ENCODE measurements at places on chromosomes 3 and 15.

DNA sequence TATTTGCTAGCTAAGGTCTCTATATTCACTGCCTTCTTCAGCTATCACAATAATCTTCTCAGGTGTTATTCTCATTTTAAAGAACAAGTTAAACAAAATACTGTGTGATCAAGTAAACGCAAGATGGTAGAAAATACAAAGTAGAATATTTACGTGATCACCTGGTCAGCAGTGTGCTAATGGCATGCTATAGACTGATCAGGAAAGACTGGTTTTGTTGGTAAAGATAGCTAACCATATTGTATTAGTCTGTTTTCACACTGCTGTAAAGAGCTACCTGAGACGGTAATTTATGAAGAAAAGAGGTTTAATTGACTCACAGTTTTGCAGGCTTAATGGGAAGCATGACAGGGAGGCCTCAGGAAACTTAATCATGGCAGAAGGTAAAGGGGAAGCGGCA lies 50.4 kb downstream of the ZBTB38 start:
- DNase-seq: no peak

DNA sequence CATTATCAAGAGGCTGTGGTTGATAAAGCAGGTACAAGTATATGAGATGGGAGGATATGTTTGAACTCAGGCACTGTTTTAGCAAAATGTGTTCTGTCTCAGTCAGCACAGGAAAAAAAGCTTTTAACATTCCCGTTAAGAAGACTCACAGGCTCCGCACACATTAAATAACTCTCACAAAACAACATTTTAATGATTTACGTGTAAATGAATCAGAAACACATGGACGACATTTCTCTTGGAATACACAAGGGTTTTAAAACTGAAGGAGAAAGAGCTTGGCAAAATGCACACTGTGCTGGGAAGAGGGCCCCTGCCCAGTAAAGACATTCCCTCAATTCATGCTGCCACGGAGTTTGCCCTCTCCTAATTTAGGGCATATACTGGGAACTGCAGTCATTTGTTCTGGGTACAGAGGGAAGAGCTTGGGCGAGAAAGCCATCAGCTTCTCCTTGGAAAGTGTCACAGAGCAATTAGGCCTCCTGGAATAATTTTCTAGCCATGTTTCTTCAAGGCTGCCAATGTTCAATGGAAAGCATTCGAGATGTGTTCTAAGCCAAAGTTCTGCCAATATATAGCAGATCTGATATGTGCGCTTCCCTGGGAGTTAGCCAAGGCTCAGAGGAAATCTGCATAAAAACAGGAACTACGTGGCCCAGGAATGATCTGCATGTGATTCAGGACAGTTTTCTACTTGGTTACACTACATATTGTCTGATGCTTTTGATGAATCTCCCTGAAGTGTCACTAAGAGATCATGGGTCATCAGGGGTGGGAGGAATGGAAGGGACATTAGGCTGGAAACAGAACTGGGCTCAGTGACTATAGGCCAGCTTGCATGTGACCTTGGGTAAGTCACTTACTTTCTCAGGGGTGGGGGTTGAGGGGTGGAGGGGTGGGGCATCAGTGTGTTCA lies 2.2 kb upstream of the MASP1 start:
- no peak for DNase-seq

DNA sequence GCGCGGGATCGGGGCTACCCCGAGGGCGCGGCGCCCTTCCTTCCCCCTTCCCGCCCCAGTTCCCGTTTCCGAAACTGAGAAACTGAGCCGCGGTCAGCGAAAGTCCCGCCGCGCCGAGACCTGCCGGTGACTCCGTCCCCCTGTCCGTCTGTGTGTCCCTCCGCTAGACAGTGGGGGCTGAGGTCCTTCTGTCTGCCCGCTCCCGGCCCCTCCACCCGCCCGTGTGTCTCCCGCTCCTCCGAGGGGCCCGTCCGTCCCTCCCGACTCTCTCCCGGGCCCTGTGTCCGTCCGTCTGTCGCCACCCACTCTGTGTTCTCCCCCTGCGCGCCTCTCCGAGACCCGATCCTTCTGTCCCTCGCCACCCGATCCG lies 426 bp downstream of the PRKCD start:
- no peak for DNase-seq

GRCh38 chr3:35596335-35596995 lies 42.9 kb upstream of the ARPP21 start:
- no peak for DNase-seq

DNA sequence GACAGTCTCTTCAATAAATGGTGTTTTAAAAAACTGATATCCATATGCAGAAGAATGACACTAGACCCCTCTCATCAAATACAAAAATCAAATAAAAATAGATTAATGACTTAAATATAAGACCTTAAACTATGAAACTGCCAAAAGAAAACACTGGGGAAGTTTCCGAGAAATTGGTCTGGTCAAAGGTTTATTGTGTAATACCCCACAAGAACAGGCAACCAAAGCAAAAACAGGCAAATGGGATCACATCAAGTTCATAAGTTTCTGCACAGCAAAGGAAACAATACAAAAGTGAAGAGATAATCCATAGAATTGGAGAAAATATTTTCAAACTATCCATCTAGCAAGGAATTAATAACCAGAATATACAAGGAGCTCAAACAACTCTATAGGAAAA lies 126.2 kb downstream of the GOLIM4 start:
- DNase-seq: no peak

DNA sequence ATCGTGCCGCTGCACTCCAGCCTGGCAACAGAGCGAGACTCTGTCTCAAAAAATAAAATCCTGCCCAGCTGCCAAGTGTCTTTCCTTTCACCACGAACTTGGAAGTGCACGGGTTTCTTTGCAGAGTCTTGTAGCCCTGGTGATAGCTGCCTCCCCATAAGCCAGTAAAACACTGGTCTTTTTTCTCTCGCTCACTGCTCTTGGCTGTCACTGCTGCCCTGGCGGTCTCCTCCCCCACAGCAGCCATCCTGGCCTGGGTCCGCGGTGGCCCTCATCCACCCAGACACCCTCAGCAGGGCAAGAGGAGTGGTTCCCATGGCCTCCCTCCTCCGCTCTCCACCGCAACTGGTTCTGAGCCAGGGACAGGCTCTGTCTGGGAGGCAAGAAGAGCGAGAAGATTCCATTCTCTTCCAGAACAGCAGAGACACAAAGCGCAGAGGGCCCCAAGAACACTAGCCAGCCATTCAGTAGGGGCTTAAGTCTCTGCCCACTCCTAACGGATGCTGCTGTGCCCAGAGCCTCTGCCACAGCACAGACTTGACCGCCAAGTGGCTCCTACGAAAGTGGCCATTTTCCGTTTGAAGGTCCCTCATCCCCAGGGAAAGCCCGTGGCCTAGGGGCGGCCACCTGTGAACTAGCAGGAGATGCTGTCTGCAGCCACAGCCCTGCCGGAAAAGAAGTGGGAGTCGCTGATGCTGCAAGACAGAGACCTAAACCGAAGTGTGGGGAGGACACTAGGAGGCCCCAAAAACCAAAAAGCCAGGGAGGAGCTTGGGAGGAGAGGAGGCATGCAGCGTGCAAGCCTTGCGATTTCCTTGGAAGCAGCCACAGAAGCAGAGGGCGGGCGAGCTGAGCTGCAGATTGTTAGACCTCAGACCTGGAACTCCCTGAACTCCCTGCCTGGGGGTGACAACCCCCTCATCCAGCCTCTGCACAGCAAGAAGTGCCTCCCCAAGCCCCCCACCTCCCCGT lies 44.1 kb downstream of the KLHL25 start:
- no peak for DNase-seq

- DNase-seq: no peak
Measured at GRCh38 chr3:78993375-78993774, 774.4 kb downstream of the ROBO1 start.

- no peak for DNase-seq
Measured at GRCh38 chr15:101207867-101208288, 44.0 kb downstream of the CHSY1 start.

DNA sequence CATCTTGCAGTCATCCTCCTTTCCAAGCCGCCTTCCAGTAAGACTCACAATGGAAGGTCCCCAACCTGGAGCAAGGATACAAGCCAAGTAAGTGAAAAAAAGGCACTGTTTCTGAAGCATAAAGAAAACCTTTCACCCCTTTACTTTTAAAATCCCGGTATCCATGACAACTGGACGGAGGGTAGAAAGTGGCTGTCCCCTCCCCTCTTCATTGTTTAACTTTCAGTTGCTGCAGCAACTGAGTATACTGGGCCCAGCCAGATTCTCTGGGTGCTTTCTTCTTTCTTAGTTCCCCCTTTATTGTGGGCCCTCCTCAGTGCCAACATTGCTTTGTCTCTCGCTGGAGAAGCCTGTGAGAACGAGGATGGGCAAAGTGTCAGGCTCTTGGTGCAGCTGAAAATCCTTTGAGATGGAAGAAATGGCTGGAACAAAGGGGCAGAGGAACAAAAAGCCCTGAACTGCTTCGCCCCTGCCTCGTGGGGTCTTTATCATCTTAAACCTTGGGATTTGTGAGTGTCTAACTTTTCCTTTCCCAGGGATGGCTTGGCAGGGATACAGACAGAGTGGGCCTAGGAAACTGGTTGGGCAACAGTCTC lies 224.0 kb upstream of the RGMA start:
- DNase-seq: no peak

GRCh38 chr3:168371846-168372245 lies 276.1 kb upstream of the GOLIM4 start:
- DNase-seq: no peak

- DNase-seq: no peak
Measured at GRCh38 chr3:27428446-27428845, 55.7 kb downstream of the SLC4A7 start.

DNA sequence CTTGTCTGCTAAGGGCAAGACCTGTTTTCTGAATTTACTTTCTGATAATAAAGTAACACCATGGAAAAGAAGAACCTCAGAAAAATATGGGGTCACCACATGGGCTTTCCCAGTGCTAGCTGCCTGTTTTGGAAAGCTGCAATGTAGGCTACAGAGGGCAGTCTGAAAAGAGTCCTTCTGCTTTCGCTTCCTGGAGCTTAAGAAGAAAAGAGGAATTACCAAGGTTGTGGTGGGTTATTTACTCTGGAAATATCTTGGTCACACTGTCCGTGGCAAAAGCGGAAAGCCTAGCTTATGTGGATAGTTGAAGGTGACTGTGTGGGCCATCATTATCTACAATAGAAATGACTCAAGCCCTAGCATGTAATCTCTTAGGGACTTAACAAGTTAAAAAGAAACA lies 31.7 kb upstream of the IP6K2 start:
- DNase-seq: no peak

DNA sequence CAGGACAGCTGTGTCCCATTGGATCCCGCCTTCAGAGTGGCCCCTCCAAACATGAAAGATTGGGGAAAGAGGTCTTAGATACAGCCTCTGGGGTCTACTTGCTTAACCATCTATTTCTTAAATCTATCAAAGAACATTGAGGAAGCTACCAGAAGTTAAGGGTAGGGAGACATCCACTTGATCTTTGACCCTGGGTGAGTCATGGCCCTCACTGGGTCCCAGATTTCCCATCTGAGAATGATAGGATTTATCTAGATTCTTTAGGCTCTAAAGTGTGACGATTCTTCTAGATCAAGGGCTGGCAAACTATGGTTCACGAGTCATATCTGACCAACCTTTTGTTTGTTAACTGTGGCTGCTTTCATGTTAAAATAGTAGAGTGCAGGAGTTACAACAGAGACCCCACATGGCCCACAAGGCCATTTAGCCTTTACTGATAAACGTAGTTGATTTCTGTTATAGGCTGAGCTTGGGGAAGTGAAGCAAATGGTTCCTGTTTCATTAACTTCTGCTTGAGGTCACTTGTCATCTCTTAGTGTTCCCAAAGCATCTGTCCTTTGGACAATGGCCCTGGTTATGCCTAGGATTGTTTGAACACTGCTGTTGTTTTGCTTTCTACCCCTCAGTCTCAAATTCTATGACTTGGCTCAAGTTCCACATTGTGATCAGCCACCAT lies 8.0 kb downstream of the MUC13 start:
- no peak for DNase-seq

DNA sequence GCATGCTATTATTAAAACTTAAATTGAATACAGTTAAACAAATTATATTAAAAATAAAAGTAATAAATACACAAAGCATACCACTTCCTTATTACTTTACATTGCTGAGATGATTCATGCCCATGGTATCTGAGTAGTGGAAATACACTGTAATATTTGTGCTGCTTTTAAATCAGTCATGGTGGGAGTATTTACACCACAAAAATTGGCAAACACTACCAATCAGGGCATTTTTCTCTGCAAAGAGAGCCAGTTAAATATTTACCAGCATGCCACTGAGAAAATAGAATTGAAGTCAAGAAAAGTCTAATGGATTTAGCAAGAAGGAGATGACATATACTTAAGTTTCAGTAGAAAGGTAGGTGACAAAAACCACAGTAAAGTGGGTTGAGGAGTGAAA lies 19.6 kb downstream of the PPARG start:
- no peak for DNase-seq

DNA sequence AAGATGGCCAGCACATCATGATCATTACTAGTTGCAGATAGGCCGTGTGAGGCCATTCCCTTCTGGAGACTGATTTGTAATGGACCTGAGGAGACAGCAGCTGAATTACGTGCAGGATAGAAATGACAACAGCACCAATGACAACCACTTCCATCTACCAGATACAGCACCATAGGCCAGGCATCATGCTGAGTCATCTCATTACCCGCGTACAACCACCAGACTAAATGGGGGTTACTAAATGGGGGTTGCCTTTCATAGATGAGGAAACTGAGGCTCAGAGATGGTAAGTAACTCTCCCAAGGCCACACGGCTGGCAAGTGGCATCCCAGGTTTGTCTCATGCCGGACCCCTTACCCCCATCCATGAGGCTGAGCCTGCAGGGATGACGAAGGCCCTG lies 32.8 kb upstream of the FAM107A start:
- DNase-seq: no peak

DNA sequence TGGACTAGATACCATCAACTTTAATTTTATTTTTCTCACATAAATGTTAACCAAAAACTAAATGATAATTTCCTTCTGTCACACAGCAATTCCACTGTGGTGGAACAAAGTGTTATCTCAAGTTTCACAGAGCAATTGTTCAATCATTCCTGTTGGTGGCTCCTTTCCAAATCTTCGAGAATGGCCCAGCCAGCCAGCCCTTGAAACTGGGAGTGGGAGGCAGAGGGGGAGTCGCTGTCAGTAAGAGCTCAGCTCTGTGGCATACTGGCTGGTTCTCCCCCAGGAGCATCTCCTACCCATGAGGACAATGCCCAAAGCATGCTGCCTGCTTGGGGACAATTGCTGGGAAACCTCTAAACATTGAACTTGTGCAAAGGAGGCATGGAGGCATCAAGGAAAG lies 47.7 kb downstream of the MECOM start:
- DNase-seq: no peak

All from NCI-H1092 (cell line).